ENCODE measurements at places on chromosomes 1 and 21.
A peak's percentile ranks its signal among the peaks of the same experiment; 100 is the strongest.

DNA sequence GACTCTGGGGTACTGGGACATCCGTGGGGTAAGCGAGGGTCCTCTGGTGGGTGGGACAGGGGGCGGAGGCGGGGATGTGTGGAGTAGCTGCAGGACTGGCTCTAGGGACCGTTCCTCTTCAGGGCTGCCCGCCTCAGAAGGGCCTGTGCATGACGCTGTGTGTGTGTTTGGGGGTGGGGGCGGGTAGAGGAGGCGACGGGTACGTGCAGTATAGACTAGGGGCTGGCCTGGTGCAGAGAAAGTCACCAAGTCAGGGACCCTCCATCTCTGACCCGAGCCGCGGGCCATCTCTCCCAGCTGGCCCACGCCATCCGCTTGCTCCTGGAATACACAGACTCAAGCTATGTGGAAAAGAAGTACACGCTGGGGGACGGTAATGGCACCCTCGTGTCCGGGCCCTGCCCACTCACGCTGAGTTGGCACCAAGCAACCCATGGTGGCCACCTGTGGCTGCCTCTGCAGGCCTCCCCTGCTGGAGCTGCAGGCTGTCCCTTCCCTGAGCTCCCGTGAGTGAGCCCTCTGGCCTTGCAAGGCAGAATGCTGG, 342 bp downstream of the GSTM5 start:
- no peak for DNase-seq

- DNase-seq, result no peak
Observed at GRCh38 chr1:2056955-2057590, 6.9 kb downstream of the PRKCZ start.

DNA sequence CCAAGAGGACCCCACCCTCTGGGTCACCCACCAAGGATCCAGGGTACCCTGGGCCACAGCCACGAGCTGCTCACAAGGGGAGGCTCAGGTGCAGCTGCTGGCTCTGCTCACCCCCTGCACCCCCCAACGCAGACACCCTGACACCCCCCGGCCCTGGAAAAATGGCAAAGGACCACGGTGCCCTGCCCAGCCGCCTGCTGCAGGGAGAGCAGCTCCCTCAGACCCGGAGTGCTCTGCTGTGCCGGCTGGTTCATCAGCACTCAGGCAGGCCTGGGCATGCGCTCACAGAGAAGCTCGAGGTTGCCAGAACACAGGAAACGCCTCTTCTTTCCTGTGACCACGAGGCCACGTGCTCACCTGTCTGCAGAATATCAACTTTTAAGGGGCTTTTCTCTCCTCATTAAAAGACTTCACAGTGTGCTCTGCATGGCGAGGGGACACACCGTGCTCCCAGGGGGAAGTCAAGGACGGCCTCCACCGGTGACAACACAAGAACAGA, 4.3 kb upstream of the C1QTNF12 start:
- DNase-seq, result peak; percentile 69

- no peak for DNase-seq
Observed at GRCh38 chr1:11935057-11935412, 518 bp downstream of the PLOD1 start.

- no peak for DNase-seq
Observed at GRCh38 chr1:21568809-21569385, 59.7 kb downstream of the ALPL start.
